ENCODE measurements at places on chromosomes 16 and 17. TPM values are rescaled to one million over a fixed set of nuclear protein-coding genes. Genes with fewer than 3 reads are reported as not detected.

KRT33B gene
- total RNA-seq = not detected

CDH1 gene
- 0.54 TPM for total RNA-seq

CA7 gene
- 0.27 TPM for total RNA-seq

TNFRSF12A gene
- total RNA-seq = 13.5 TPM

KRTAP9-4 gene
- not detected for total RNA-seq

ABCC3 gene
- not detected for total RNA-seq

FASN gene
- 250 TPM for total RNA-seq

KCNAB3 gene
- total RNA-seq = 7.6 TPM

ITGAX gene
- total RNA-seq = 4.4 TPM

GNAO1 gene
- 2.3 TPM for total RNA-seq
